ENCODE measurements at places on chromosomes 7 and 10.

GRCh38 chr7:108004220-108005142, 1.5 kb upstream of the LAMB1 start:
- DNase-seq = no peak

DNA sequence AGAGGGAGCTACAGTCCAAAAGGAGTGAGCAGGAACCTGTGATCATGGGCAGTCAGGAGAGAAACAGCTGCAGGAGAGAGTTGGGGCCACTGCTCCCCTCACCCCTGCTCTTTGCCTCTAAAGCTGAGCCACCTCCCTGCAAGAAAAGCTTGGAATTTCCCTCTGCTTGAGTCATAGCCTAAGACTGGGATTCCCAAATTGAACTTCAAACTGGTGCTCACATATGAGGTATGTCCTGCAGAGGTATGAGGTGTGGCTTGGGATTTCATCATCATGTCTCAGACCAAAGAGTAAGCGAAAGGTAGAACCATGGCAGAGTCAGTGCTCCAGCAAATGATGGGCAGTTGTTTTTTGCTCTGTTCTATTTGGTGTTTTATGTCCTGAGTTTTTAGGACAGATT, 237.1 kb upstream of the NRP1 start:
- no peak for DNase-seq

GRCh38 chr7:108232076-108232475, 101.9 kb upstream of the LAMB4 start:
- DNase-seq = no peak

- no peak for DNase-seq
Observed at GRCh38 chr7:129688503-129689222, 77.1 kb downstream of the NRF1 start.

DNA sequence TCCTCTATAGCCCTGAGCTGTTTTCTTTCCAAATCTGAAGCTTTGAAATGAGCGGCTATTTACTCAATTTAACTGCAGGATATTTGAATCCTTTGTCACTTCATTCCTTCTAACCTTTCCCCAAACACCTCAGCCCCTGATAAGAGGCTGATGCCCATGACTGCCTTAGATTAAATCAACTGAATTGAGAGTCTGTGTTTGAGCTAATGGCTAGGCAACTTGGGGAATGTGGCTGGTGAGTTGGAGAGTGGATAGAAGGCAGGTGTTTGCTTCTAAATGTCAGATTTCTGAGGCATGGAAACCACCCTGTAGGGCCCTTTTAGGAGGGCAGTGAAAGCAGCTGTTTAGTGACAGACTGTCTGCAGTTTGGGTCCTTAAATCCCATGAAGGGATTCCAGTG, 759.9 kb downstream of the LRMDA start:
- no peak for DNase-seq

DNA sequence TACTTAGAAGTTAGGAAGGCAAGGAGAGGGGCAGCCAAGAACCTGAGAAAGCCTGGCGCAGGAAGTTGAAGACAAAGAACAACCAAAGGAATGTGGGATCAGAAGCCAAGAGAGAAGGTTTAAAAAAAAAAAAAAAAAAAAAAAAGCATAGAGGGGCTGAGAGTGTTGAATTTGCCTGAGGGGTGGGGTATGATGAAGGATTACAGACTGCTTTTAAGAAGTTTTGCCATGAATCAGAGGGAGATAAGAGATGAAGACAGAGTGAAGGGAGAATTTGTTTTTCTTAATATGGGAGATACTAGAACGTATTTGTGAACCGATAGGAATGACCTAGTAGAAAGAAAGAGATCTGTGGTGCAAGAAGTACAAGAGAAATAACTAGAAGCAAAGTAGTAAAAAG, 6.7 kb downstream of the SLC26A4 start:
- no peak for DNase-seq

DNA sequence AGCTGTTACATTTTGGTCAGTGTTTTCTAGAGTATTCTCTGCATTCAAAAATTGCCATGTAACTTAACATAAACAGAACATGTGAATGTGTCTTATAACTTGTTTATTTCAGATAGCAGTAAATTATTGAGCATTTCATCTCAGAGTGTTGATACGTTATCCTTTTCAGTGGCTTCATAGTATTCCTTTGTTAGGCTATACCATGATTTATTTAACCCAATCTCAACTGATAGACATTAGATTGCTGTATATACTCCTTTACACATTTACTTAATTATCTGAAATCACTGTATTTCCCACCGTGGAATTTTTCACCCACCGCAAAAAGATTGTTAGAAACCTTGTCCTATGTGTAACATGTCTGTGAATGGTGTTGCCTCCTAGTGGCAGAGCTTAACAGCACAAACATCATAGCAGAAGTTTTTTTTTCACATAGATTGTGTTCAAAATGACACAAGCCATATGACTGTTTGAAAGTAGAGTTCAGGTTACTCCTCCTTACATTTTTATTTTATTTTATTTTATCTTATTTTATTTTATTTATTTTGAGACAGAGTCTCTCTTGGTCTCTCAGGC, 21.4 kb downstream of the SLF2 start:
- no peak for DNase-seq

DNA sequence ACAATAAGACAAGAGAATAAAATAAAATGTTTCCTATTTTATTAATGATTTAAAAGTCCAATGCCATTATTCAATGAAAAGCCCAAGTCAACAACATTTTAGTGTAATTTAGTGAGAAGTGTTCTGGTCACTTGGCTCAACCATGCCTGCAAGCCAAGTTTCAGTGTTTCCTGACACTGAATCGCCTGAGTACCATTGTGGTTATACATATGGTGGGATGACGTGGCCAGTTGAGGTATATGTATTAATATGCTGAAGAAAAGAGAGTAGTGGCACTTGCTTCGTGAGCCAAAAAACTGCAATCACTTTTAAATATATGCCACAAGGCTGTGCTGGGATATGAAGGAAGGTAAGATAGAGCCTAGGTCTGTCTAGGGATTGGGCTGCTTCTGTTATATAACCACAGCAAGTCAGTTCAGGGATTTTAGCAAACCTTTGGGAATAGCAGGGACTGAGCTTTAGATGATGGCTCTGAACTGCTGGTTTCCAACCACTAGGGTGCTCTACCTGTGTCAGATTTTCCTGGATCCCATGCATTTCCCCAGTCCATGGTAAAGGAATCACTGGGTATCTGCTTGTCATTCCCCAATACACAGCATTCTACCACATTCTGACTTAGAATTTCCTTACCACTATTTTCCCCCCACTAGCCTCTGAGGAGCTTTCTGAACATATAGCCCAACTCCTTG, 214.0 kb upstream of the PRPS1L1 start:
- no peak for DNase-seq

- DNase-seq = no peak
Observed at GRCh38 chr7:49660170-49660783, 113.2 kb upstream of the VWC2 start.

GRCh38 chr10:44671319-44671718, 239.8 kb upstream of the TMEM72 start:
- no peak for DNase-seq

GRCh38 chr10:3741688-3742461, 43.1 kb downstream of the KLF6 start:
- no peak for DNase-seq

- DNase-seq = no peak
Observed at GRCh38 chr10:122138831-122139625, 132.1 kb upstream of the BTBD16 start.

DNA sequence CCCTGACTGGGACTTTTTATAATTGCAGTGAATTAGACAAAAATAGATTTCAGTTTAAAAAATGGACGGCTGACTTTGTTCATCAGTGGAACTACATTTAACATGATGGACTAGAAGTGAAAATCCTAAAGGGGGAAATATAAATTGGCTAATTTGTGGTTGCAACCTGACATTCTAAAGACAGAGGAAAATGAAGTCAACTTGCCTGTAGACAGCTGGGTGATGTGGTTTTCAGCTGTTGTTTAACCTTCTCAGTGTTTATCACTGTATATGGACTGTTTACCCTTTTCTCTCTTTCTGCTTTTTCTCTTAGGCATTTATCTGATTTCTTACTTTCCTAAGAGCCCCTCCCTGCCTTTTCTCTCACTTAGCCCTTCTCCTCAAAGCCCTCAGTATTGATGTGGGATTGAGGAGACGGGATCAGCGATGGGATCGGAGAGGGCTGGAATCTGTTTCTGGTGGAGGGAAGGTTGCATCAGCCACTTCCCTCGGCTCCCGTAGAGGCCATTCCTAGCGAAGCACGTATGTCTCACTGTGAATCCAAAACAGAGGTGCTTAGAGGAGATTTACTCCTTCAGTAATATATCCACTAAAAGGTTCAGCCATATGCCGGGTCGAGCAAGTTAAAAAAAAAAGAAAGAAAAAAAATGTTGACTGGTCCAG, 109.0 kb upstream of the KLF6 start:
- DNase-seq = no peak

GRCh38 chr10:76192151-76192550, 760.7 kb downstream of the LRMDA start:
- no peak for DNase-seq

- DNase-seq = no peak
Observed at GRCh38 chr10:27526242-27526641, 22.1 kb downstream of the RAB18 start.

DNA sequence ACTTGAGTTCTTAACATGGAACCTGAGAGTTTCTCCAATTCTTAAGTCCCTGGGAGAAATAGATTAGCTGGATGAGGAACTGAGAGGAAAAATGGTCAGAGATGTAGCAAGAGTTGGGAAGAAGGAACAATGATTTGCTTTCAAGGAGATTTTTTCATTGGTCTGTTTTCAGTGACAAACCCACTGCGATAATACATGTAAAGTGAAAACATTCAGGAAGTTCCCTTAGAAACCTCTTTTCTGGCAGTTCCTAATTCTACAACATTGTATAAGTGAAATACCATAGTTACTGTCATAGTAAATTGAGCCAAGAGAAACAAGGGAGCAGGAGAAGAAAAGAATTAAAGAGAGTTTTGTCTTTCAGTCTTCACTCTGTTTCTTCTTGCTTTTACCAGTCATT, 12.1 kb upstream of the MAGI2 start:
- no peak for DNase-seq

GRCh38 chr7:8254667-8255066, 7.3 kb downstream of the ICA1 start:
- DNase-seq = peak; percentile 65

DNA sequence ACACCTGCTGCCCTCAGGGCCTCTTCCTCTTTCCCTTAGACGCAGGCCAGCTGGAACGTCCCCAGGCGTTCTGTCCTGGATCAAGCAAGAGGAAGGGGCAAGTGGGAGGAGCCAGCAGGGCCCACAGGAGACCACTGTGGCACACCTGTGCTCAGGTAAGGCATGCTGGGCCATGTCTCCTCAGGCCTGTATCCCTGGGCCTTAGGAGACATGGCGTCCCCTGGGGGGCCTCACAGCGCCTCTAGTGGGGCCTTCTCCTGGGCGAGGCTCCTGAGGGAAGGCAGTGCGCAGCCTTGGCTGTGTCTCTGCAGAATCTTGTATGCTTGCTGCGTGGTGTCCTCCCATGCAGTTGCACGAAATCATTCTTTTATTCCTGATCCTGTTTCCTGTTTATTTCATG, 31.3 kb downstream of the ZNF783 start:
- no peak for DNase-seq

DNA sequence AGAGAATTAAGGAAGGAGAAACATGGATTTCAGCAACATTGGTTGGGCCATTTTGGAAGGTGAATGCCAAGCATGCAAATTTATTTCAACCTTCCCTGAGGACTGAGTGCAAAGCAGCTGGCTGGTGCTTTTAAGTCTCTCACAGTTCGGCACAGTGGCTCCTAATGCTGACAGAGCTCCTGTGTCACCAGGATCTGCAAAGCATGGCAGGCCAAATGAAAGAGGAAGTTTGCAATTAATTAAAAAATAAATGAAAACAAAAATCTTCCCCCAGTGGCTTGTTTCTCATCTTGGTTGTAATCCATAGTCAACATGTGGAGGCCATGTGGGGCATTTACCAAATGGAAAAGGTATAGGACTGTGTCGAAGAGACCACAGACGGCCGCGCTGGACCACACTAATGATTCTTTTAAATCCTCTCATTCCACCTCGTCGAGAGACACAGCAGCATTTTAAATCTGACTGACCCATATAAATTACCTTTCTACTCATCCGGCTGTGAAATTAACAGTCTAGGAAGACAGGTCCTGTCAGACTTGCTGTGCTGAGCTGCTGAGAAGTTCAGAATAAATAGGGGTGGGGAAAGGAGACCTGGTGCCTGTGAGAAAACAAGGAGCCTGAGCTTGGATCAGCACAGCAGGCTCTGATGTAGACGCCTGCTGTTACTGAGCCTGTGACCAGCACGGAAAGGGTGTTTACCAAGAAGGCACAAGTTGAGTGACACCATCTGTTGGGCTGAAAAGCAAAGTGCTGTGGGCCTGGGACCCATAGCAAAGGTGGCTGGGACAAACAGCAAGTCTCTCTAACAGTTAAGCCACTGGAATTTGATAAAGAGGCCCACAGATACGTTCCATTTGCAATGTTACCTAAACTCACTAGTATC, 136.0 kb upstream of the COL1A2 start:
- no peak for DNase-seq

- DNase-seq = no peak
Observed at GRCh38 chr7:2087744-2088143, 145.0 kb downstream of the MAD1L1 start.

GRCh38 chr7:90945104-90945787, 319.0 kb upstream of the FZD1 start:
- DNase-seq = no peak

DNA sequence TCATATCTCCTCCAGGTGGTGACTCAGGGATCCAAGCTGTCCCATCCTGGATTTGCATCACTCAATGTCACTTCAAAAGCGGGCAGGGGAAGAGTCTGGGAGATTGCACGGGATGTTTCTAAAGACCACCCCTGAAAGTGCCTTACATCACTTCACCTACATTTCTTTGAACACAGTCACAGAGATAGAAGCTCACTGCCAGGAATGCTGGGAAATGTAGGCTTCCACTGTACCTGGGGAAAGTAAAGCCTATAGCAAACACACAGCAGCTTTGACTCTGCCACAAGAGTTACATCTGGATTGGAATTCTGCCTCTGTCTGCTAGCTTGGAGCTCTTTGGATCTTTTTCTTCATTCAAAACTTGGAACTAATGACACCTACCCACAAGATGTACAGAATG, 300.9 kb downstream of the WDR11 start:
- DNase-seq = no peak

- DNase-seq = no peak
Observed at GRCh38 chr7:44617225-44617890, 10.9 kb downstream of the OGDH start.

GRCh38 chr7:155399577-155399976, 58.4 kb upstream of the EN2 start:
- DNase-seq = no peak

- DNase-seq = no peak
Observed at GRCh38 chr7:95066737-95067530, 159.5 kb downstream of the PPP1R9A start.

- no peak for DNase-seq
Observed at GRCh38 chr10:58780476-58780875, 267.8 kb downstream of the BICC1 start.

GRCh38 chr7:106462914-106463482, 178.2 kb upstream of the NAMPT start:
- DNase-seq = no peak

- peak; percentile 46 for DNase-seq
Observed at GRCh38 chr7:147279964-147280374, 1163.4 kb downstream of the CNTNAP2 start.
